Activated T-helper 17 cell treated with anti-CD3 and anti-CD28 coated beads, Interleukin-2, amount 50 U/mL, for 72 hours (primary cell): ENCODE measurements at places on chromosomes 12 and 14. TPM values are rescaled to one million over a fixed set of nuclear protein-coding genes. Genes with fewer than 3 reads are reported as not detected.

DNA sequence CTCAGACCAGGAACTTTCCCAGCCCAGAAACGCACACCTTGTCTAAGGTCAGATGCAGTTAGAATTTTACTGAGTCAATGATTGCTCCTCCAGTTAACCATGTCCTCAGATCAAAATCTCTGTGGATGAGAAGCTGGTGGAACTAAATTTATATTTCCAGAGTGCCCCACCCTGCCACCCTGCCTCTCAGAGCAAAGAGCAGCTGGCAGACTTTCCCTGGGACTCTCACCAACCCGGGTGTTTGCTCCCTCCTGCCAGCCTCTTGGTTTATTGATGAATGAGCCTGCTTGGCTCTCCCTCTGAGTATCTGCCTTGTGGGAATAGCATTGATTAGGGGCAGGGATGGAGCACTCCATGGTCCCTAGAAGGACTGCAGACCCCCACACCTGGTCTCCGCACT is 5.9 kb upstream of the KRT1 start:
- no peak for ATAC-seq

The CLEC2A gene
- not detected for total RNA-seq

- no peak for ATAC-seq
These were observed 12.2 kb downstream of the CEP170B start for GRCh38 chr14:104877066-104877805.

- no peak for ATAC-seq
These were observed 138.5 kb downstream of the CCER1 start for GRCh38 chr12:90816353-90817089.

The SERPINA1 gene
- total RNA-seq: 160 TPM

The TAS2R19 gene
- total RNA-seq: 6.5 TPM

The CARMIL3 gene
- total RNA-seq: 2.1 TPM

GRCh38 chr12:100295764-100296555 is 29.0 kb downstream of the SCYL2 start:
- no peak for ATAC-seq

GRCh38 chr12:32587581-32588495 is 91.3 kb upstream of the DNM1L start:
- no peak for ATAC-seq

The USP44 gene
- 0.93 TPM for total RNA-seq

GRCh38 chr12:96658075-96658474 is 168.7 kb downstream of the CFAP54 start:
- no peak for ATAC-seq

- no peak for ATAC-seq
These were observed 717.7 kb upstream of the USP15 start for GRCh38 chr12:61542551-61542950.

DNA sequence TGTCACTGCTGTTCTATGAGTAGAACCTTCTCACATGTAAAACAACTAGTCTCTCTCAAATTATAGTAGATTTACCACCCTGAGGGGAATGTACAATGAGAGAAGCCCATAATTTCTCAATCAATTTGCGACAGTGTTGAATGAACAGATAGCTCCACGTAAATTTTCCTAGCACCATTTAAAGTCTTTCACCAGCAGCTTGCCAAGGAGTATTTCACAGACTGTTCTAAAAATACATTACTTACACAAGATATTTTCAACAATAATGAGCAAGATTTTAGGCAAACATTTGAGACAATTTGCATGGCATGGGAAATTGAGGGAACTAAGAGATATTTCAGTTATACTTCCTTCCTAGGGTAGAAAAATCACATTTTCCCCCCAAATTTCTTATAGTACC is 151.6 kb downstream of the KICS2 start:
- ATAC-seq: no peak

- ATAC-seq: no peak
These were observed 64.7 kb upstream of the ESRRB start for GRCh38 chr14:76311079-76311758.

DNA sequence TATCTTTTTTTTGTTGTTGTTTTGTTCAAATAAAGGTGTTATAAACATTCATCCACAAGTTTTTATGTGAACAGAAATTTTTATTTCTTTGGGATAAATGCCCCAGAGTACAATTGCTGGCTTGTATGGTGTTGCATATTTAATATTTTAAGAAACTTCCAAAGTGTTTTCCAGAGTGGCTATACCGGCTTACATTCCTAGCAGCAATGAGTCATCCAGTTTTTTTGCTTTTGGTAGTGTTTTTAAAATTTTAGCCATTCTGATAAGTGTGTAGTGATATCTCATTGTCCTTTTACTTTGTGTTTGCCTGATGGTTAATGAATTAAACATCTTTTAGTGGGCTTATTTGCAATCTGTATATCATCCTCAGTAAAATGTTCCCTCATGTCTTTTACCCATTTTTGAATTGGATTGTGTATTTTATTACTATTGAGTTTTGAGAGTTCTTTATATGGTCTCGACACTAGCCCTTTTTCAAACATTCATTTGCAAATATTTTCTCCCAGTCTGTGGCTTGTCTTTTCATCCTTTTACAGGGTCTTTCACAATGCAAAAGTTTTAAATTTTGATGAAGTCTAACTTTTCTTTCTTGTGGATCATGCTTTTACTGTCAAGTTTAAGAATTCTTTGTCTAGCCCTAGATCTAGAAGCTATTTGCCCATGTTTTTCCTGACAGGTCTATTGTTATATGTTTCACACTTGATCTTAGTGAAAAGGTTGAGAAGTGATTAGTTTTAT is 29.5 kb downstream of the PPP4R4 start:
- no peak for ATAC-seq

GRCh38 chr12:105235281-105235731 is 668 bp downstream of the APPL2 start:
- peak; percentile 51 for ATAC-seq

GRCh38 chr12:90060031-90060430 is 351.4 kb upstream of the ATP2B1 start:
- no peak for ATAC-seq

GRCh38 chr14:100336618-100337530 is 13.7 kb downstream of the SLC25A47 start:
- ATAC-seq: peak; percentile 80

The SIX6 gene
- total RNA-seq: not detected

GRCh38 chr14:101988377-101988776 is 24.0 kb downstream of the DYNC1H1 start:
- peak; percentile 35 for ATAC-seq

GRCh38 chr14:71452987-71453386 is 479.2 kb upstream of the RGS6 start:
- ATAC-seq: no peak

DNA sequence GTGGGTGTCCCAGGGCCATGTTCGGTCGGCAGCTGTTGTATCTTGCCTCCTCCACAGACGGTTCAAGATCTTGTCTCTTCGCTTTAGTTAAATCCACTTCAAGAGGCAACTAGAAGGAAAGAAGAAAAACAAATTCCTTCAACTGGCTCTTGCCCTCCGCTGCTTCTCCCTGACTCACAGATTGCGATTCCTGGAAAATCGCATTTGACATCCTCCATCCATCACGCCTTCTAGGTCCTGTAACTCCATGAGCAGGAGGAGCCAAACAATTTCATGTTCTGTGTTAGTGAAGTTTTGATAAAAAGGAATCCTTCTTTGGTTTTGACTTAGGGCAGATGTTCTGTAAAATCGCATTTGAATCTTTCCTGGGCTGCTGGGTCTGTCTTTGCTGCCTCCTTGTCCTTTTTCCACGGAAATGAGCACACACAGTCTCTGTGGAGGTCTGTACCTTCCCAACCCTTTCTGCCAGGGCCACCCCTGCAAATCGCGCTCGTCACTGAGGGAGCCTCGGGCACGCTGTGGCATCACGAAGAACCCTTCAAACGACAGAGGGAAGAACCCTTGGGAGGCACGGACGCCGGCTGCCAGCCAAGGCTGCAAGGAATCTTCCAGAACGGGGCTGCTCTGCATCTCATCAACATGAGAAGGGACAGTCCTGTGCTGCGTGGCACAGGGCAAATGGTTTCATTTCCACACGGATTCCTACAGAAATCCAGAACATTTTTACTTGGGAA is 32.6 kb downstream of the RAD52 start:
- no peak for ATAC-seq

GRCh38 chr14:51004801-51005526 is 60.7 kb upstream of the PYGL start:
- ATAC-seq: no peak

DNA sequence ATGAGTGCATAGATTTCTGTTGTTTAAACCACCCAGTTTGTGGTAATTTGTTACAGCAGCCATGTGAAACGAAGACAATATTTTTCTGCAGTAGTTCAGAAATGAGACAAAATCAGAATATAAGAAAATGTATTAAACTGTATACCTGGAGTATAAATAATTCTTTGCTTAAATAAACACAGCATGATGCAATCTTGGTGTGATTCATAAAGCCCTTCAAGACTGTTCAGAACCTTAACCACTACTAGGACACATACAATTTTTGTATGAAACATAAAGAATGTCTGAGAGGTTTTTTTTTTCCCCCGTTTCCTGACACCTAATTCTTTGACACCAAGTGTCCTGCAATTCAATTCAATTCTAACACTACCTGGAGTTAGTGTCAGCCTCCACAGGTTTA is 10.5 kb downstream of the C12orf75 start:
- no peak for ATAC-seq

DNA sequence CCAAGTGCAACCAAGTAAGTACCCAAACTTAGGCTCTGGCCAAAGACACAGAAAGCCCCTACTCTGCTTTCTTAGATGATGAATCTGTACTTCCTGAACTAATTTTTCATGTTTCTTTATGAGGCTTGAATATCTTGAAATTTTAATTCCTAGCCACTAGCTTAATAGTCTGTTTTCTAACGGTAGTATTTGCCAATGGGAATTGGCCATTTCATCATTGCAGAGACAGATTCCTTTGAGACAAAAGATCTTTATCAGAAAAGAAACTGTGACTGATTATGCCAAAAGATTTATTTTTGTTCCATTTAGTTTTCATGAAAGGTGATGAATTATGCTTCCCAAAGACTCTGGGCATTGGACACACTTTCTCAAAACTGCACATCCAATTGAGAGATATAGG is 48.7 kb downstream of the DAD1 start:
- ATAC-seq: no peak

The HHIPL1 gene
- total RNA-seq: not detected

- no peak for ATAC-seq
These were observed 44.2 kb downstream of the TMX1 start for GRCh38 chr14:51284241-51284640.

DNA sequence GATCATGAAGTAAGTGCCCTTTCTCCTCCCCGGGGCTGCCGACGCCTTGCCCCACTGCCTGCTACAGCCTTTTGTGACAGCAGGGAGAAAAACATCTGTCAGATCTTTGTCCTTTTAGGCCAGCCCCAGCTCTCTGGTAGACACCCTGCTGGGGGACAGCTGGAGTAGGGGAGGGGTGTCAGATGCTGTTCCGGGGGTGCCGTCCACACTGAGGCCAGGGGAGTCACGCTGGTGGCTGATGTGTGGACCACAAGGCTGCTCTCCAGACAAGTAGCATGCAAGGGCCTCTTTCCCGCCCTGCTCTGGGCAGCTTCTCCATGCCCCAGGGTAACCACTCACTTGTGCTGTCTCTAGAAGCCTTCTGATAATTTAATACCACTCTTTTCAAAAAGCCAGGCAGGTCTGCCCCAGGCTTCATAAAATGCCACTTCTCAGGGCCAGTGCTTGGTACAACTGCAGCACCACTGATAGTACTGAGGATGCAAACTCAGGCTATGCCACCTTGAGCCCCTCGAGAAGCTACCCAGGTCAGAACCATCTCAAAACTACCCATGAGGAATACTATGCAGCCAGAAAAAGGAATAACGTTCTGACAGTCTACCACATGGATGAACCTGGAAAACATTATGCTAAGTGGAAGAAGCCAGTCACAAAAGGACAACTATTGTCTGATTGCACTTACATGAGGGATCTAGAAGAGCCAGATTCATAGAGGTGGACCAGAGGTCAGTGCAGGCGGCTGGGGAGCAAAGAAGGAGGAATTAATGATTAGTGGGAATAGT is 66.0 kb upstream of the RIN3 start:
- ATAC-seq: no peak

The SAMD15 gene
- total RNA-seq: 0.22 TPM

The ZNF641 gene
- 14.9 TPM for total RNA-seq

The CAPZA3 gene
- not detected for total RNA-seq

- ATAC-seq: no peak
These were observed 108.6 kb downstream of the ETV6 start for GRCh38 chr12:11758087-11758486.

GRCh38 chr12:21451529-21451928 is 14.1 kb downstream of the PYROXD1 start:
- ATAC-seq: no peak

- ATAC-seq: no peak
These were observed 9.1 kb downstream of the KRT8 start for GRCh38 chr12:52895726-52896189.

DNA sequence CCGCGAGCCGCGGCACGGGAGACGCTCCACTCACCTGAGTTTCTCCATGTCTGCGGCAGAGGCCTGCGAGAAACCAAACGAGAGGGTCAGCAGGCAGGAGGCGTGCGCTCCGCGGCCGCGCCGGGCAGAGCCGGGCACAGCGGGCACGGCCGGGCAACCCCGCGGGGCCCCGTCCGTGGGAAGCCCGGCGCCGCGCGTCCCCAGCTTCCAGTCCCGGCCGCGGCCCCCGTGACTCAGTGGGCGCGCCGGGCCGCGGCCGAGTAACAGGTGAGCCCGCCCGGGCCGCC is 19.4 kb downstream of the BEGAIN start:
- peak; percentile 16 for ATAC-seq

The CD69 gene
- total RNA-seq: 150 TPM

- ATAC-seq: no peak
These were observed 15.3 kb upstream of the OR5AU1 start for GRCh38 chr14:21171128-21171527.

GRCh38 chr12:124458220-124458991 is 109.0 kb downstream of the NCOR2 start:
- ATAC-seq: no peak

GRCh38 chr14:50520947-50521815 is 11.2 kb downstream of the MAP4K5 start:
- ATAC-seq: peak; percentile 85

DNA sequence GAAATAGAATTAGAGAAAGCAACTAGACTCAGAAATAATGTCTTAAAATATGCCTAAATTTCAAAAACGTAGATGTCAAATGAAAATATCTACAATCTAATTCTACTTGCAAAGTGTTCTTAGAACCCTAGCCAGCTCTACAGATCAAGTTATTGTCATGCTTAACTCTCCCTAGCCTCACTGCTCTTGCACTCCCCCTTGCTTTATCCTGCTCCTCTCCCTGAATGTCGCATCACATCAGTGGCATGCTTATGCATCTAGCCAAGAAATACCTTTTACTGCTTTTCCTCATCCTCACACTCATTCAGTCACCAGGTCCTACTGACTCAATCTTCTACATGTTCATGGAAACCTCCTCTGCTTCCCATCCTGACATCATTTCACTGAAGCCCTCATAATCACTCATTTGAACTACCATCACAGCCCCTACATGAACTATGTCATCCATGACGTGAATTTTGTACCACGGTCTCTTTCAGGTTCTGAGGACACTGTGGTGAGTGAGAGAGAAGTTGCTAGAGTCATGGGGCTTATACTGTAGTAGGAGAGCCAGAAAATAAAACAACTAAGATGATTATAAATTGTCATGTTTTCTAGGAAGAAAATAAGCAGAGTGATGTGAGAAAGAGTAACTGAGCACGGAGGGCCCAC is 22.6 kb upstream of the CRACR2A start:
- peak; percentile 83 for ATAC-seq

The NR4A1 gene
- total RNA-seq: 47.6 TPM

GRCh38 chr12:110109037-110109836 is 14.9 kb upstream of the IFT81 start:
- no peak for ATAC-seq
